ENCODE measurements at places on chromosomes 5 and 9.

DNA sequence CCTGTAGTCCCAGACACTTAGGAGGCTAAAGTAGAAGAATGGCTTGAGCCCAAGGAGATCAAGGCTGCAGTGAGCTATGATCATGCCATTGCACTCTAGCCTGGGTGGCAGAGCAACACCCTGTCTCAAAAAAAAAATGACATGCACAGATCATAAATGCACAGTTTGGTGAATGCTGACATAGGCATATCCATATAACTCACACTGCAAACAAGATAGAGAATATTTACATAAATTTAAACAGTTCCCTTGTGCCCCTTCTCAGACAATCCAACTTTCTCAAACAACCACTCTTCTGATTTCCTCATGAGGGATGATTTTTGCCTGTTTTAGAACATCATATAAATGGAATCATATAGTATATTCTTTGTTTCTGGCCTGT, 88.7 kb upstream of the CAST start:
- DNase-seq = no peak

GRCh38 chr5:180333661-180334060, 19.5 kb downstream of the GFPT2 start:
- DNase-seq = no peak

DNA sequence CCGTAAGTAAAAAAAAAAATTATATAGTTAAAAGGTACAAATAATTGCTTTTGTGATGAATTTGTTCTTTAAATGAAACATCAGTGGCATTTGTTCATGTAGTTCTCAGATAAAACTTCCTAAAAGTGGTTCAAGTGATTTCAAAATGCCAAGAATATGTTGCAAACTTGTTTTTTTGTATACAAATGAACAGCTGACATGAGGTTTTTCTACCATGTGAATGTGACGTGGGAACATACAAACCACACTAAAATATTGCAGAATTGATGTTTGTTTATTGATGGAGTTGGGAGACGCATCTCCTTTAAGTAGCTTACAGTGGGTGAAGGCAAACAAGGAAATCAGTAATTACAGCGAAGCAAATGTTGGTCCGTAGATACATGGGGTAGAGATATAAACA, 16.9 kb downstream of the BASP1 start:
- DNase-seq = no peak

DNA sequence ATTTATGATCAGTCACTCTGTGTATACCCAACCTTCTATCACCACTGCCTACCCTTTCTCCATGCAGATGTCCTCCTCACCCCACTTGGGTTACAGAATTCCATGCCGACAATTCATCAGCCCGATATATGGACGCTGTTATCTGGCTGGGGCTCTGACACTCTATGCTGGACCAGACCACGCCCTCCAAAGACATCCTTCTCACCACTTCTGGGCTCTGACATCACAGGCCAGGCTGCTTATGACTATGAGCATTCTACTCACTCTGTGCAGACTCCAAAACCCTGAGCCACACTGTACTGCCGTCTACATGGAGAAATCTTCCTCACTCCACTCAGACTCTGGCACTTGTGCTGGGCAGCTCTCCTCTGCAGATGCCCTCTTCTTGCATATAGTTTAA, 7.6 kb upstream of the AK3 start:
- no peak for DNase-seq

GRCh38 chr9:2686911-2687310, 30.4 kb upstream of the KCNV2 start:
- no peak for DNase-seq

- no peak for DNase-seq
Measured at GRCh38 chr5:178785999-178786398, 55.5 kb upstream of the ZNF354A start.

DNA sequence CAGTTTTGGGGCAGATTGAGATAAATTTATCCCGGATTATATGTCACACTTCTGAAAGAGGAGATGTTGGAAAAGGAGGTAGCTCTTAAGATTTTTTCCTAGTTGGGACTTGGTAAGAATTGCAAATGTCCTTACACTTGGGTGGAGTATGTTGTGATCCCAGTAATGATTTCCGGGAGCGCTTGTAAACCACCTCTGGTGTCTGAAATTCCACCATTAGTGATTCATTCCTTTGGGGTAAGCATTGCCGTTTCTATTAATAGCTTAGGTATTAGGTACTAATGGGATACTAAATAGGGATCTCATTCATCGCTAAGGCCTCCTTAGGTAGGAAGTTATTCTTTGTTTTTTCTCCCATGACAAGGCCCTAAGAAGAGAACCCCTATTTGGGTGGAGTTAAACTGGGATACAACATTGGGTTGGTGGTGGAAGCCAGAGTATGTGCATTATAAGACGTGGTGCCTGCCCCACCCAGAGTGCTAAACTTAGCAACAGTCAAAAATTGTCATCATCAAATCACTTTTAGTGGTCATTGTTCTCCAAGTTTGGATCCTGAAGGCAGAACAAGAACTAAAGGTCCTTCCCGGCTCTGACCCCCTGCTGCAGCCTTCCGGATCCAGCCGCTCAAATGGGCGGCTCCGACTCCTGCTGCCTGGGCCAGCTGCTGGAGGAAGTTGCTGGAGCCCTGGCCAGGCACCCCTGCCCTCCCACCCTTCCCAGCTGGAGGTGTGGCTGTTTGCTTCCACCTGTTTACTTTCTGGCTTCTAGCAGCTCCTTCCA, 31.7 kb upstream of the DAB2IP start:
- no peak for DNase-seq

DNA sequence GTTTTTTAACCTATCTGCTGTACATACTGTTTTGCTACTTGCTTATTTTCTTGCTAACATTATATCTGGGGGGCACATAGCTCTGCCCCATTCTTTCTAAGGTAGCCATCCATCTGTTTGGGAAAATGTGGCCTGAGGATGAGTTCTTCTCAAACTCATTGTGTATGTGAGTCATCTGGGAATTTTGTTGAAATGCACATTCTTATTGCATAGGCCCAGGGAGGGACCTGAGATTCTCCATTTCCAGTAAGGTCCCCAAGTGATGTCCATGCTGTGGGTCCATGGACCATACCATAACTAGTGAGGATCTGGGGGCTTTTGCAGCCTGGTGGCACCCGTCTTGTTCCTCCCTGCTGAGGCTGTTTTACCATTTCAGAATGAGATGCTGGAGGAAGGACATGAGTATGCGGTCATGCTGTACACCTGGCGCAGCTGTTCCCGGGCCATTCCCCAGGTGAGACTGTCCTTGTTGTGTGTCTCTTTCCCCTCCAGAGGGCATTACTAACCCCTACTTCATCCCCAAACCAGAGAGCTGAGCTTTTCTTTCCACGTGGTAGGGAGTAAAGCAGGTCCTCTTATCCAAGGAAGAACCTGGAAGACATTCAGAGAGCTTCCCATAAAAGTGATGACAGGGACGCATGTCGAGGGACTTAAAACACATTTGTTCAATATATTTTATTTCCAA, 28.6 kb downstream of the CYFIP2 start:
- DNase-seq = no peak
